Body of pancreas (tissue), 4 donors: ENCODE measurements at places on chromosomes 7 and 10. TPM values are rescaled to one million over a fixed set of nuclear protein-coding genes. Genes with fewer than 3 reads are reported as not detected.

GOT1 gene
- 14.8 TPM for total RNA-seq

CALY gene
- total RNA-seq: 1.8 TPM

UCMA gene
- not detected for total RNA-seq

COL17A1 gene
- total RNA-seq: not detected

MEIG1 gene
- total RNA-seq: not detected

R3HCC1L gene
- total RNA-seq: 10.9 TPM

COBL gene
- 22.3 TPM for total RNA-seq

TCTN3 gene
- total RNA-seq: 12.9 TPM

CLRN3 gene
- total RNA-seq: not detected

ZNF485 gene
- total RNA-seq: 9.9 TPM

SPDYE9 gene
- not detected for total RNA-seq

CNNM1 gene
- total RNA-seq: 1.6 TPM
